Activated naive CD4-positive, alpha-beta T cell treated with anti-CD3 and anti-CD28 coated beads for 36 hours (primary cell): ENCODE measurements at places on chromosomes 1 and 21.

- H3K27me3 ChIP-seq, result no peaks in the 10 kb centered on the region
- H3K4me3 ChIP-seq, result no peak overlapping the region
- no peak for DNase-seq
- H3K36me3 ChIP-seq, result no peaks in the 10 kb centered on the region
- H3K4me1 ChIP-seq, result peaks cover 15% of the 10 kb centered on the region
- H3K27ac ChIP-seq, result no peak overlapping the region
Measured at GRCh38 chr1:36204347-36204909, 19.8 kb upstream of the THRAP3 start.

DNA sequence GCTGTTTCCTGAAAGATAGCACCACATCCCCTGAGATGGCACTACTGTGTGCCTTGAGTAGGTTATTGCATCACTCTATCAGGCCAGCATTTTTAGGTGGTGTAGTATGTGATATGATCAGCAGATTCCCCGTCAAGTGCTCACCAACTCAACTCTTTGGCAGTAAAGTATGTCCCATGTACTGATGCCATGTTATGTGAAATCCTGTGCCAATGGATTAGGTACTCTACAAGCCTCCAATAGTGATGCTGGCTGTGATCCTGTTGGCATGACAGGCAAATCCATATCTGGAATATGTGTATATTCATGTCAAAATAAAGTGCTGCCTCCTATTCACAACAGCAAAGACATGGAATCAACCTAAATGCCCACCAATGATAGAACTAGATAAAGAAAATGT is 137.2 kb upstream of the CAMK1G start:
- H3K4me1 ChIP-seq, result no peaks in the 10 kb centered on the region
- H3K4me3 ChIP-seq, result no peak overlapping the region
- no peak overlapping the region for H3K27ac ChIP-seq
- no peaks in the 10 kb centered on the region for H3K27me3 ChIP-seq
- no peaks in the 10 kb centered on the region for H3K36me3 ChIP-seq

- DNase-seq, result no peak
- H3K4me1 ChIP-seq, result peaks cover 49% of the 10 kb centered on the region
- H3K4me3 ChIP-seq, result peak overlapping the region; percentile 92
- peaks cover 55% of the 10 kb centered on the region for H3K36me3 ChIP-seq
Measured at GRCh38 chr1:198639671-198640143, 867 bp downstream of the PTPRC start.

- peaks cover 6% of the 10 kb centered on the region for H3K4me1 ChIP-seq
- H3K27me3 ChIP-seq, result peaks cover 15% of the 10 kb centered on the region
- H3K27ac ChIP-seq, result no peak overlapping the region
- no peaks in the 10 kb centered on the region for H3K36me3 ChIP-seq
- DNase-seq, result no peak
Measured at GRCh38 chr1:41354956-41355355, 6.3 kb upstream of the FOXO6 start.

DNA sequence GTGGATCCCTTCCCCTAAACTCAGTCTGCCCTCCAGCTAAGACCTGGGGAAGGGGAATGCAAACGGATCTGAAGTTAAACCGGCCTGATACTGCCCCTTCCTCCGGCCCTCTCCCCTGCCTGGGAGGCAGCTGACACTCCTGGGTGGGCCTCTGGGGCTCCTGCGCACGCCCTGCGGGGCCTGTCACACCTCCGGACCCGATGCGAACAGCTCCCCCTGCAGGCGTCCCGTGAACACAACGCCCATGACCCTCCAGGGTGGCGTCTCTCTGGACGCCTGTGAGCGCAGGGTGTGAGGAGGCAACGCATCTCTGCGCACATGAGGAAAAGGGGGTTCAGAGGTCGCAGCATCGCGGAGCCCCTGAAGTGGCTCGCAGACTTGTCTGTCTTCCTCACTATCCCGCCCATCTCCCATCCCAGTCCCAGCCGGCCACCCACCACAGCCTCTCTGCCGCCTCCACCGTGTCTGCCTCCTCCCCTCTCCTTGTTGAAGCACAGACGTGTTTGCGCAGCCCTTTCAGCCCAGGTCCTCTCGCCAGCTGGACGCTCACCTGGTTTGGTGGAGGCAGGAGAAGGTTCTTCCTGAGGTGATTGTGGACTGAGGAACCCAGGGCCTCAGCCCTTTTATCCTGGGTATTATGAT is 421 bp upstream of the LCE3A start:
- peak; percentile 22 for DNase-seq
- H3K27ac ChIP-seq, result no peak overlapping the region
- peaks cover 23% of the 10 kb centered on the region for H3K27me3 ChIP-seq
- no peaks in the 10 kb centered on the region for H3K36me3 ChIP-seq

- H3K27me3 ChIP-seq, result no peaks in the 10 kb centered on the region
- H3K27ac ChIP-seq, result no peak overlapping the region
- DNase-seq, result no peak
- H3K4me1 ChIP-seq, result no peaks in the 10 kb centered on the region
Measured at GRCh38 chr21:33732038-33732437, 89.7 kb downstream of the ITSN1 start.

- H3K4me1 ChIP-seq, result peaks cover 6% of the 10 kb centered on the region
- no peak for DNase-seq
- H3K36me3 ChIP-seq, result no peaks in the 10 kb centered on the region
- peaks cover 5% of the 10 kb centered on the region for H3K27me3 ChIP-seq
Measured at GRCh38 chr1:248688527-248689298, 13.9 kb downstream of the OR14I1 start.

DNA sequence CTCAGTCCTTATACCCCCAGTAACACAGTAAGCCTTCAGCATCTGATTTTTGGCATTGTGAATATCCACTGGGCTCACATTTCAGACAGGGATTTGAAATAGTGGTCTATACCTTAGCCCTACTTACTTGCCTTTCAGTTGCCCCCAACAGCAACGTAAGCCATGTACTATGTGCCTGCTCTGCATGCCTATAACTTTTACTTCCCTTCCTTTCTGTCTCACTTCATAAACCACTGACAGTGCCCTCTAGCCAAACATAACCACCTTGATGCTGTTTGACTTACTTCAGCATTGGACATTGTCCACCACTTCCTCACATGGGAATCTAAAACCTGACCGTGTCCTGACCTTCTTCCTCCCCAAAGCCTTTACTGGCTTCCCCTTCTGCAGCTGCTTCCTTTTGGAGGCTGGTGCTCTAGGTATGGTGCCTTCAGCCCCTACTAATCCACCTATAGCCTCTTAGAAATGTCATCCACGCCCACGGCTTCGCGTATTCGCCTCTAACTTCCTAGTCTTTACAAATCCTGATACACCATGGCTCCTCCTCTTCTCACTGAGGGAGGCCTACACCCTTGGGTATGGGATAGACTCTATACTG is 3.6 kb upstream of the ZNF672 start:
- peaks cover 2% of the 10 kb centered on the region for H3K36me3 ChIP-seq
- H3K27ac ChIP-seq, result no peak overlapping the region
- DNase-seq, result peak; percentile 35
- H3K4me3 ChIP-seq, result no peak overlapping the region
- peaks cover 4% of the 10 kb centered on the region for H3K4me1 ChIP-seq

DNA sequence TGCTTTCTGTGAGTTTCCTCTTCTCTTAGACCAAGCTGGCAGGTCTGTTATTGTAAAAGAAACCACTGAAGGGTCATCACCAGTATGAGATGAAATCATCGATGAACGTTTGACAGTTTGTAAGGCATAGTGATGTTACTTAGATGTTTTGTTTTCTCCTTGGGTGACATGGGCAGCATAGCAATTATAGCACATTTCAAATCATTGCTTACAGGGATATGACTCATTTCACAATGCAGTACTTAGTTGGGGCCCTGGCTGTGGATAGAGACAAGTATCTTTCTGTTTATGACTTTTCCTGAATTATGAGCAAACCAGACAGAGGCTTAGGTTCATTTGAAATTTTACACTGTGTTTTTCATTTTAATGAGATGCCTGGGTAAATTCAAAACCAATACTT is 313.0 kb downstream of the RWDD3 start:
- H3K36me3 ChIP-seq, result no peaks in the 10 kb centered on the region
- H3K27me3 ChIP-seq, result no peaks in the 10 kb centered on the region
- no peak overlapping the region for H3K27ac ChIP-seq
- no peaks in the 10 kb centered on the region for H3K4me1 ChIP-seq

DNA sequence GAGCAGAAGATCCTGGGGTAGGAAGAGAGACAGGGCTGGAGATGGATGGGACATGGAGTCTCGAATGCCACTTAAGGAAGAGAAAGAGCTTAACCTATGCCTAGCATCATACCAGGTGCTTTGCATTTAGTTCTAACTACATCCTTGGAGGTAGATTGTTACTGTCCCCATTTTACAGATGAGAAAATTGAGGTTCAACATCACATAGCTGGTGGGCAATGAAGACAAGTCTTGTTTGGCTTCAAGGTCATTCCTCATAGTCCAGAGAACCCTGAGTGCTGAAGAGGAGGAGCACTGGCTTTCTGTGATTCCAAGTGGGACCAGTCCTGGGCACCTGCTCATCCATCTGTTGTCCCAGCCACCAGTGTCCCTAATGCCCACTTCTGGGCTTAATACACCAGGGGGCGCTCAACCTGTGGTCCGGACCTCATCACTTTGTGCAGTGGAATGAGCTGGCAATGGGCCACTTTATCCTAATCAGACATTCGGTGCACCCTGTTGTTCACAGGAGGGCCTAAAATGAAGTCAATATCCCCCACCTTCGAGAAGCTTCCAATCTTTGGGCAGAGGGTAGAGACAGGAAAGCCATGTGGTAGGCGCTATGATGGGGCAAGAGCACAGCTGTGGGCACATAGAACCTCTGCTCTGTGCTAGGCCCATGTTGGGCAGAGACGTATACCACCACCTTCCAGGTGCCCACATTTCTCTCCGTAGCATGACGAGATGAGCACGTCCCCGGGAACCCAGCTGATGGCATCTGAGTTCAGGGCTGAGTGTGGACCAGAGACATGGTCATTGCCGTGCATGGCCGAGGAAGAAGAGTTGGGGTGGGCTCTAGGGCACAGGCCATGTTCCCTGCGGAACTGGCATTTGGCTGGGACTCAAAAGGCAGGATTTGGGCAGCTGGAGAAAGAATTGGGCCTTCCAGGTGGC is 9.2 kb downstream of the RPS6KA1 start:
- no peaks in the 10 kb centered on the region for H3K27me3 ChIP-seq
- DNase-seq, result peak; percentile 70
- no peak overlapping the region for H3K27ac ChIP-seq
- H3K4me1 ChIP-seq, result peaks cover 74% of the 10 kb centered on the region

DNA sequence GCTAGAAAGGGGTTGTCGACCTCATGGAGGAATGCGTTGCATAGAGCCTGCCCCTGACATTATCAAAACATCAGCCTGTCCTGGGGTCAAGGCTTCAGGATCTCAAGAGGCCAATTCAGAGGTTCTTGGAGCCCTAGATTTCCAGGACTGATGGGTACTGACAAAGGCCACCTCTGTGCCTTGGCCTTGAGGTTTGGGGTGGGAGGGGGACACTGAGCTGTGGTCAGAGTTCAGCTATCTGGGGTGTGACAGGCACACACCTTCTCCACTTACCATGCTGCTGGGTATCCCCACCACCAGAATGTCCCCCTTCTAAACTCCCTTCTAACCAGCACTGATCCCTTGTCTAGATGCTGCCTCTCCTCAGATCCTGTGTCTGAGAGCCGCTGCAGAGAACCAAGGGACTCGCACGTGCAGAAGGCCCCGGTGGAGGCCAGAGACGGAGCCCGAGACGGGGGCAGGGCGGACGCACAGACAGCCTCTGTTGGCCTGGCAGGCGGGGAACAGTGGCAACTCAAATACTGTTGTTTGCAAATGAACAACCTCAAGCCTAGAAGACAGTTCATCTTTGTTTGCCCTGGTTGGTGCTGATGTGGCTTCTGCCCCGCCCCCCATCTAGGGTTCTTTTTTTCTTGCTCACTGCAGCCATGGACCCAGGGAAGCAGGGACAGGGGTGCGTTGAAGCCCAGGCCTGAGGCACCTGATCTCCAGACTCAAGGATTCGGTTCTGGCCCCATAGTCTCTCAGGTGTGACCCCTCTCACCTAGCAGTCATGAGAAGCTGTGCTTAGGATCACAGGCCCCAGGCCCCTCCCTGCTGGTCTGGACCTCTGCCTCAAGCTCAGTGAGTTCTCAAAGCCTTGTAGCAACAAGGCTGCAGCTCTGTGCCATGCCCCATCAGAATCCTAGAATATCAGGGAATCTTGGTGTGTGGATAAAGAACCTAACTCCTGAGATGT is 28.1 kb upstream of the CSF1 start:
- no peaks in the 10 kb centered on the region for H3K27me3 ChIP-seq
- no peaks in the 10 kb centered on the region for H3K36me3 ChIP-seq
- DNase-seq, result no peak
- no peak overlapping the region for H3K27ac ChIP-seq
- H3K4me1 ChIP-seq, result no peaks in the 10 kb centered on the region

GRCh38 chr1:154342836-154343472 is 17.6 kb downstream of the ATP8B2 start:
- peak overlapping the region; percentile 89 for H3K27ac ChIP-seq
- peak; percentile 79 for DNase-seq
- H3K4me3 ChIP-seq, result peak overlapping the region; percentile 63
- H3K4me1 ChIP-seq, result peaks cover 86% of the 10 kb centered on the region
- peaks cover 70% of the 10 kb centered on the region for H3K36me3 ChIP-seq
- no peaks in the 10 kb centered on the region for H3K27me3 ChIP-seq

DNA sequence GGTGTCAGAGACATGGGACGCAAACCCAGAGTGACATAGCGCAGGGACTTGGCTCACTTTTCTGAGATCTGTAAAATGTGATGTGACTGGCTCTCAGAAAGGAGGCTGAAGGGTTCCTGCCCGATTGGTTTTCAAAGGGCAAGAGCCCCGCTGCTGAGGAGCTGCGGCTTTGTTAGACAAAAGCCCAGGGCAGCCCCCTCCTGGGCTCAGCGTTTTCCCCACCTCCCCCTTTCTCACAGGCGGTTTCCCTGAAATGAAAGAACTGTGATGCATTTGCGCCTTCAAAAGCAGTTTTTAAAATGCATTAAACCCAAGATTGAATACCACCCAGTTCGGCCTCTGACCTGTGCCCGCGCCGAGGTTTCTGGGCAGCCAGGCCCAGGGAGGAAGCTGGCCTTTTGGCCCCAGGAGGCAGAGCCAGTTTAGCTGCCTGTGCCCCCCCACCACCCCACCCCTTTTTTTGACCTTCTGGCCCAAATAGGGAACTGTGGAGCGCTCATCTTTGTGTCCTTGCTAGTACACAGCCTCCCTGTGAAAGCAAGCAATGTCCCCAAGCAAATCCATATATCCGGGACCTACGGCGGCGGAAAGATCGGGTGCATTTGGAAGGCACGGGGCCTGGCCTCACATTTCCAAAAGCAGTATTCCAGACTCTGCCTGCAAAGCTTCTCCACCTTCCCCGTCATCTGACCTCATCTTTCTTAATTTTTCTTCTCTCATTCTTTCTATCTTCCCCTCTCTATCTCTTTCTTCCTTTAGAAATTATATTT is 28.6 kb downstream of the CD247 start:
- H3K36me3 ChIP-seq, result peaks cover 13% of the 10 kb centered on the region
- H3K27ac ChIP-seq, result peak overlapping the region; percentile 91
- H3K4me3 ChIP-seq, result peak overlapping the region; percentile 58
- peak; percentile 87 for DNase-seq
- H3K27me3 ChIP-seq, result no peaks in the 10 kb centered on the region

DNA sequence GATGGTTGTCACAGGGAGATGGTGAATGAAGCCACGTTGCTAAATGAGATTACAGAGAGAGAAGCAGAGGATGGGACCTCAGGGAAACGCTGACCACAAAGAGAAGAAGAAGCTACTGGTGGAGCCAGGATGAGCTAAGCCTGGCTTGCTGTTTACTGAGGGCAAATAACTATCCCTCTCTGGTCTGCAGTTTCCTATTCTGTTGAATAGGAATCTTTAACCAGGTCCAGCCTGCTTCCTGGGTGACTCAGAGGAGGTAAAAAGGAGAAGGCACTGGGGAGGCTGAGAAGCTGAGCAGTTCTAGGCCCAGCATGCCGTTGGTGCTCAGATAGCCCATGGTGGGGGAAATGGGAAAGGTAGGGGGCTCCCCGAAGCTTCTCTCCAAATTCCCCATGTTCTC is 29.6 kb downstream of the DMBX1 start:
- peaks cover 11% of the 10 kb centered on the region for H3K4me1 ChIP-seq
- H3K27ac ChIP-seq, result no peak overlapping the region
- H3K4me3 ChIP-seq, result no peak overlapping the region
- H3K27me3 ChIP-seq, result peaks cover 30% of the 10 kb centered on the region
- no peaks in the 10 kb centered on the region for H3K36me3 ChIP-seq
